NCI-H1092 treated with DMSO at 0.1 percent for 48 hours (cell line): ENCODE measurements at places on chromosomes 5 and 9.

- DNase-seq, result no peak
Observed at GRCh38 chr5:64700765-64701164, 10.5 kb downstream of the SHISAL2B start.

DNA sequence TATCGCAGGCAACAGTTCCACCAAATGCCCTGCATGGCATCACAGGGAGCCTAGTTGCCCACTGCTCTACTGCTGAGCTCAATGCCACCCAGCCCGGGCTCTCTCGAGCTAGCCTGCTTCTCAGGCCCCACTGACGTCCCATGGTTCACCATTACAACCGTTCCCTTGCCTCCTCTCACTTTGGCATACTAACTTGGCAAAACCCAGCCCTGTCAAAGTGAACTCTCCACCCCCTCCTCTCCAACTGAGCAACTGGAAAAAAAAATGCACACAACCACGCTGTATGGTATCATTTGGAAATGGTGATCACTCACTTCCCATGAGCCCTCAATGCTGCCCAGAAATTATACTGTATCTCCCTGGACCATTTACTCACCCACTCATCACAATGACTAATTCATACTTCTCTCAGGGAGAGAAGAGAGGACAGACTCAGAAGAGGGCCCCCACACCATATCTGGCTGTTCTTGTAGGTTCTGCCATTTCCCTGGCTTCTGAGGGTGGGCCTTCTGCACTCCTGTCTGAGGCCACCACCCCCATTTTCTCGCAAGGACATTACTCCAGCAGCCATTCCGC lies 51.4 kb upstream of the RARS1 start:
- DNase-seq, result no peak

GRCh38 chr5:145811834-145812625 lies 23.1 kb downstream of the PRELID2 start:
- DNase-seq, result peak; percentile 34

DNA sequence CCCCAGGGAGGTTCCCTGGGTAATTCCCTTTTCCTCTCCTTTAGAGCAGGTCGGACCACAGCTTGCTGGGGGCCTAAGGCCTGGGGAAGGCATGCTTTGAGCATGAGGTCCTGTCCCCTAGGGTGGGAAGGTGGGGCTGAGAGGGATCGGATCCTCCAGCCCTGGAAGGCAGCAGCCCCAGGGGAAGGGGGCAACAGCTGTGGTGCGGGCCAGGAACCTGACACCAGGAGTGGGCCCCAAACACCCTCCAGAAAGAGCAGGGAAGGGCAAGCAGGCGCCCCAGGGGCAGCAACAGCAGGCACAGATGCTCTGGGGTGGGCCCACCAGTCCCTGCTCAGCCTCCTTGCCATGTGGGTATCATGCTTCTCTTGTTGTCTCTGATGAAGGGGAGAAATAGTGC lies 3.2 kb upstream of the CORO2A start:
- DNase-seq, result no peak

DNA sequence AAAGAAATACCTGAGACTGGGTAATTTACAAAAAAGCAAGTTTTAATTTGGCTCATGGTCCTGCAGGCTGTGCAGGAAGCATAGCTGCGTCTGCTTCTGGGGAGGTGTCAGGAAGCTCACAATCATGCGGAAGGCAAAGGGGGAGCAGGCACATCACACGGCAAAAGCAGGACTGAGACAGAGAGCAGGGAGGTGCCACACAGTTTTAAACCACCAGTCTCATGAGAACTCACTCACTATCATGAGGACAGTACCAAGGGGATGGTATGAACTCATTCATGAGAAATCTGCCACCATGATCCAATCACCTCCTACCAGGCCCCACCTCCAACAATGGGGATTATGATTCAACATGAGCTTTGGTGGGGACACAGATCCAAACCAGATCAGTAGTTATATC lies 96.2 kb downstream of the OSTF1 start:
- DNase-seq, result no peak

DNA sequence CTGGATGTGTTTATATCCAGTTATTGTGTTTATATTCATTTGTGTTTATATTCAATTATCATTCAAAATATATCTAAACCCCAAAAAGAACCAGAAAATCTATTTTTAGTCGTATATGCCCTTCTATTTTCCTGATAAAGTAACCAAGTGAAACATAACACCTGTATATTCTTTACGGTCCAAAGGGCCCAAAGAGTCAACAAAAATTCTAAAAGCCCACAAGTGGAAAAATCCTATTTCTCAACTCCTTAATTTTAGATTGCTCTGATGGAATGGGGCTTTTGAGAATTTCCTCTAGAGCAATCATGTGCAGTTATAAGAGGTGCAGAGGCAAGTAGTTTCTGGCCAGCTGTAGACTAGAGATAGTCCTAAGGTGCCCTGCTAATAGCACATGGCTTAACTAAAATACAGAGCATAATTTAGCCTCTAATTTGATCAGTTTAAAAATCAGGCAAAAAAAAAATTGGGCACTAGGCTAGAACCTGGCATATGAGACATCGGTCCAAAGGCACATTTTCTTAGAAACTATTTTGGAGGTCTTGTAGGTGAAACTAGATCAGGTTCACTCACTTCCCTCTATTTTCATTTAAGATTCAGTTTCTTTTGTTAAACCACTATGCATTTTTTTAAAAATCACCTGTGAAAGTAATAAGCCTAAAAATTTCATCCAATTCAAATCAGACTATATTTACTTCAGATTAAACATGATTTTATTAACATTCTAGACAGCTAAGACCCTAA lies 256.0 kb downstream of the FBXL17 start:
- DNase-seq, result no peak

DNA sequence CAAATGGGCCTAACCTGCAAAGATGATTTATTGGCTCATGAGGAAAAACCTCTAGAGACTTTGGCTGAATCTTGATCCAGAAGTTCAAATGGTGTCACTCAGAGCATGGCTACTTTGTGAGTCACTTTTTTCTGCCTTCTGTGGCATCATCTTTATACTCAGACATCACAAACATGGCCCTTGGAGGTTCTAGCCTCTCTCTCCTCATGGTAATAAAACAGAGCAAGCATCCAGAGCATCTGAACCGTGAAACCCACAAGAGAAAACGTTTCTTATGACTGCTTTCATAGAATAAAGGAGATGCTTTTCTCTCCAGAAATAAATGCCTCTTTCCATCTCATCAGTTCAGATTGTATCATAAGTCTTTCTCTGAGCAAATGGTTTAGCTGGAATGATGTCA lies 780.3 kb downstream of the KCTD16 start:
- no peak for DNase-seq

GRCh38 chr5:68748101-68748500 lies 345.7 kb upstream of the SLC30A5 start:
- no peak for DNase-seq

GRCh38 chr5:1515921-1516571 lies 7.7 kb downstream of the LPCAT1 start:
- DNase-seq, result no peak

- no peak for DNase-seq
Observed at GRCh38 chr5:88879724-88880123, 3.3 kb downstream of the MEF2C start.

GRCh38 chr5:83965441-83965840 lies 244.8 kb upstream of the HAPLN1 start:
- no peak for DNase-seq

DNA sequence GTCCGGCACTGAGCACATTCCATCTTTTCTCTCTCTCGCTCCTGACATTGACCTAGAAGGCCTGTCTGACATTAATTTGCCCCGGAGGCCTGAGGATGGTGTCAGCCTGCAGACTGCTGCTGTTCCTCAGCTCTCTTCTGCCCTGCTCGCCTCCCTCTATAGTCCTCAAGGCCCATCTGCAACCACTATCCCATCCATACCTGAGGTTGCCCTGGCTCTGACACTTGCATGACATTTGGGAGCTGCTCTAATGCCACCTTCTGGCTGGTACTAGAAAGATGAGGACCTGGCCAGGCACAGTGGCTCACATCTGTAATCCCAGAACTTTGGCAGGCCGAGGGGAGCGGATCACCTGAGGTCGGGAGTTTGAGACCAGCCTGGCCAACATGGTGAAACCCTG lies 38.6 kb upstream of the GGTA1 start:
- no peak for DNase-seq

DNA sequence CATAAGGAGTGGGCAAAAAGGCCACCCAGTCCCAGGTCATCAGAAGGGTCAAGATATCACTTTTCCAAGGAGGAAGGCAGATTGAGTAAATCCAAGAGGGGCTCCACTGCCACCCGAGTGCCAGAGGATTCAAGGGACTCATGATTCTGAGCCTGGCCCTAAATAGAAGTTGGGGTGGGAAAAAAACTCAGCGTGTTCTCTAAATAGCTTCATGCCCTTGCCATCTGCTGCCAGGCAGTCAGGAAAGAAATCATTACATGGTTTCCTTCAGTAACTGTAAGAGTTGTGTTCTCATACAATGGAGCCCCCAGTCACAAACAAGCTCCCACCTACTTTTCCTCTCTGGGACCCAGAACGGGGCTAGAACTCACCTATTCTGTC lies 37.2 kb downstream of the SAR1B start:
- no peak for DNase-seq

DNA sequence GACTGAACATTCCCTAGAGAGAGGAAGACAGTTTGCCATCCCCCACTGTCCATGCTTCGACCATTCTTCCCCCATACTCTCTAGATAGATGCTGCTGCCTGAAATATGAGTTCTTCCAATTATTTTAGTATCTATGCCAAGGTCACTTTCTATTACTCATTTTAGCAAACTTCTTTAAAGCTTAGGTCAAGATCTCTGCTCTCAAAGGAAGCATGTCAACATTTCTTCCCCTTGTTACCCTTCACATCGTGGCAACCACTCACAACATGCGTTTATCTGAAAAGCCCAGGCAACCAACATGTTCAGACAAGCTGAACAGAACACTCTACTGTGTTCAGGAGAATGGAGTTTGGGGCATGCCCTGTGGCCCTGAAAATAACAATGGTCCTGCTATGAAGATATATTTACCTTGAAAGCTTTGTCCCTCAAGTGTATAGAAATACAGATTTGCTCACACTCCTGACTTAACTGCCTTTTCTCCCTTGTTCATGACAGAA lies 138.4 kb upstream of the KIF2A start:
- DNase-seq, result no peak

DNA sequence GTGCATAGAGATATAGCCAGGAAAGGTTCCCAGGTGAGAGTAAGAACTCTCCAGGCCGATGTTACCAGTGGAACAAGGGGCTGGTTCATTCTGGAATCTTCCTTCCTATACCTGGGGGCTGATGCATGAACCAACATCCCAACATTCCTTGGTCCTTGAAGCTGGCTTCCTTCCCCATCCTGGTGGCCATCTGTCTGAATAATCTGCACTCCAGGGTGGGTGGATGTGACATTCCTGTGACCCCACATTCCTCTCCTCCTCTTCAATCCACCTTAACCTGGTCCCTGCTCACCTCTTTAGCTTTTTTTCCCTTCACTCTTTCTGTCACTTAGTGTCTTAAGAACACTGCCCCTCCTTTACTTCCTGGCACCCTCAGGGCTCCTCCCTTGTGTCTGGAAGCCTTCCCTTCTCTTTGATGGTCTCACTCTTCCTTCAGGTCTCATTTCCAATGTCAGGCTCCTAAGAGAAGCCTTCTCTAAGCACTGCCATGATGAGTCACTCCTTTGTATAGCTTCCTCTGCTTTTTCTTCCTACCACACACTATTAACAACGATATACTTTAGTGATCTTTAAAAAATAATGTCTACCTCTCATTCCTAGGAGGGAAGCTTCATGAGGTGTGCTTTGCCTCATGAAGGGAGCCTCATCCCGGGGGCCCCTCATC lies 80.3 kb downstream of the BOD1 start:
- DNase-seq, result no peak

GRCh38 chr9:123368536-123369153 lies 12.6 kb downstream of the CRB2 start:
- no peak for DNase-seq

- DNase-seq, result no peak
Observed at GRCh38 chr5:164090358-164090757, 584.9 kb downstream of the MAT2B start.

DNA sequence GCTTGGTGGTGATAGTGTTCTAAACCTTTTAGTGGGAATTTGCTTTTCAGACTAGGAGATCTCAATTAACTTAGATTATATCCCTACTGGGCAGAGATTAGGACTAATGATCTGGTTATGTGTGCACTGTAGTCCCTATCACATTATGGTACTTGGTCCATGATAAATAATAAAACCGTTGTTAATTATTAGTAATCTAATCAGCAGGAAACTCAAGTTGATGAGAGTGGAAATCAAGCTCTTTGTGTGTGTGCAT lies 262.3 kb downstream of the ARHGAP26 start:
- DNase-seq, result no peak

DNA sequence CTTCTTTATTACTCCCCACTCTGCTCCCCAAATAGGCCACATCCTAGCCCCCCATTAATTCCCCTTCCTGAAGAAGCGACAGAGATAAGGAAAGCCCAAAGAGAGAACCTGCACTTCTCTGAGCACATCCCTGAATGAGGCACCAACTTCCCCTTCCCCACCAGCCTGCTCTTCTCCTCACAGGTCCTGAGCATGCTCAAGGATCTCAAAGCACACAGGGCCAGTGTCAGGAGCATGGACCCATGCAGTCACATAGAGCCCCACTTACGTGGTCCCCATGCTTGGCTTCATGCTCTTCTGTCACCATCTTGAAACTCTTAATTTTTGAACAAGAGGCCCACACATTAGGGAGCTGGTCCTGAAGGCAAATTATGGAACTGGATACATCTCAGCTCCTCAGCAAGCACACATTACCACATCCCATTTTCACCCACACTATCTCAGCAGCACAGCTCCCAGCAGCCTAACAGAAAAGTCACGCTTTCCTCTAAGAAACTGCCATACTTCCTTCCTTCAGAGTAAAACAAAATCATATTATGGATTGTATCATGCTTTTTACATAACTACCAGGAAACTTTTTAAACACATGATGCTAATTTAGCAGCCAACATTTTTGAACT lies 99.8 kb downstream of the NFIB start:
- DNase-seq, result no peak

DNA sequence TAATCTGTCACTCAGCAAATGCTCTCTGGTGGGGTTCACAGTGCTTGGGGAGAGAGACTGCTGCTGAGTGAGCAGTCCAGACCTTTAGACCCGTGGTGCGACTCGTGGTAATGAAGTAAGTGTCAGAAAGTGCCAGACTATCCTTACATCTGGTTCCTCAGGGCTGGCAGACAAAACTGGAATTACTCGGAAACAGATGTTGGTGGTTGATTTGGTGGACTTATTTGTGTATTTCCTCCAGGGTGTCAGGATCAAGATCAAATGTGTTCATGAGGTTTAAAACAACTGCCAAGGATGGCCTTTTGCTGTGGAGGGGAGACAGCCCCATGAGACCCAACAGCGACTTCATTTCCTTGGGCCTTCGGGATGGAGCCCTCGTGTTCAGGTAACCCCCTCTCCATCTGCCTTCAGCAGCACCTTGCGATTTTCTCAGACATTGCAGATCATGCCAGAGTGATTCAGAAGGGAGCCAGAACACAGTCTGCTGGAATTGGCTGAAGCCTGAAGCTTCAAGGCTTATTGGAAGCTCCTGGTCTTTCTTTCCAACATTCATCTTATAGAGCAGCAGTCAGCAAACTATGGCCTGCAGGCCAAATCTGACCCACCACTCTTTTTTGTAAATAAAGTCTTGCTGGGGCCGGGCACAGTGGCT lies 105.2 kb downstream of the LIFR start:
- no peak for DNase-seq

GRCh38 chr5:137606401-137606800 lies 107.3 kb upstream of the SPOCK1 start:
- DNase-seq, result no peak

- no peak for DNase-seq
Observed at GRCh38 chr5:11984196-11984595, 80.0 kb upstream of the CTNND2 start.
